ENCODE measurements at places on chromosomes 5 and 9.

DNA sequence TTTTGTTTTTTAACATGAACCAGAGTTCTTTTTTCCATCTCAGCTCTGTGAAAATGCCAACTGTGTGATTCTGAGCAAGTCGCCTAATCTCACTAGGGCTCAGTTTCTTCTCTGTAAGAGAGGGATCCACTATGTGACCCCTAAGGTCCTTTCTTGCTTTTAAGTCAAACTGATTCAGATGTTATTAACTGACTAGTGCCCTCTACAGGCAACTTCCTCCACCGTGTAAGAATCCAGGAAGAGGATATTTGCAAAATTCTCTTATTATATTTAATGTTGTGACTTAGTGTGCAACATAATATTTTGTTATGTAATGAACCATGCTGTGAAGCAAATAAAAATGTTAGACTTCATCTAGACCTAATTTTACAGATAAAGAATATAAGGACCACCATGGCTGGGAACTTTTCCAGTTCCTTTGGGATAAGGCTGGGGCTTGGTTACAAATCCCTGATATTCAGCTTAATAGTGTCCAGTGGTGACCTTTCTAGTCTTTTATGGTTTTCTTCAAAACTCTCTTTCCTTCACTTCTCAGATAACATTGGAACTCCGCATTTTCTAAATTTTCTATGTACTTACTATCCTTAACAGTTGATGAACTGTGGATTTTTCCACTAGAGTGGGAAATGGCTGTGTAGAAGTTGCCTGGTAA is 244.7 kb downstream of the PIK3R1 start:
- DNase-seq, result peak; percentile 38

GRCh38 chr9:121801579-121801978 is 150.1 kb downstream of the DAB2IP start:
- no peak for DNase-seq

GRCh38 chr5:74109344-74109743 is 483.3 kb downstream of the ARHGEF28 start:
- DNase-seq, result no peak

DNA sequence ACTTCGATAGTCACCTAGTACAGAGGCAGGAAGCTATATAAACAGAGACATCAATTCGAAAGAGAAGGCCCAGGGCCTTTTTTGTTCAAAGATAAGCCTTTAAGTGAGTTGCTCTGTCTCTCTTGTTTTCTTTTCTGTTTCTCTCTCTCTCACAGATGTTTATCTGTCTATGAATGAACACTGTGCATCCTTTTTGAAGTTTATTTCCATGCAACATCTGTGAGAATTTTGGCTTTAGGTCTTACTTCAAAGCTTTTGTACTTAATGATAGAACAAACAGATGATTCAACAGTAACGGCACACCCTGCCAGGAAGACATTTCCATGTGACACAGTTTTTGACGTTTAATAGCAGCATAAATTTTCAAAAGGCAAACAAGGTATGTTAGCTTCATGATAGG is 1413.1 kb upstream of the CDH6 start:
- no peak for DNase-seq

GRCh38 chr9:135617538-135617900 is 21.8 kb downstream of the GLT6D1 start:
- DNase-seq, result no peak

DNA sequence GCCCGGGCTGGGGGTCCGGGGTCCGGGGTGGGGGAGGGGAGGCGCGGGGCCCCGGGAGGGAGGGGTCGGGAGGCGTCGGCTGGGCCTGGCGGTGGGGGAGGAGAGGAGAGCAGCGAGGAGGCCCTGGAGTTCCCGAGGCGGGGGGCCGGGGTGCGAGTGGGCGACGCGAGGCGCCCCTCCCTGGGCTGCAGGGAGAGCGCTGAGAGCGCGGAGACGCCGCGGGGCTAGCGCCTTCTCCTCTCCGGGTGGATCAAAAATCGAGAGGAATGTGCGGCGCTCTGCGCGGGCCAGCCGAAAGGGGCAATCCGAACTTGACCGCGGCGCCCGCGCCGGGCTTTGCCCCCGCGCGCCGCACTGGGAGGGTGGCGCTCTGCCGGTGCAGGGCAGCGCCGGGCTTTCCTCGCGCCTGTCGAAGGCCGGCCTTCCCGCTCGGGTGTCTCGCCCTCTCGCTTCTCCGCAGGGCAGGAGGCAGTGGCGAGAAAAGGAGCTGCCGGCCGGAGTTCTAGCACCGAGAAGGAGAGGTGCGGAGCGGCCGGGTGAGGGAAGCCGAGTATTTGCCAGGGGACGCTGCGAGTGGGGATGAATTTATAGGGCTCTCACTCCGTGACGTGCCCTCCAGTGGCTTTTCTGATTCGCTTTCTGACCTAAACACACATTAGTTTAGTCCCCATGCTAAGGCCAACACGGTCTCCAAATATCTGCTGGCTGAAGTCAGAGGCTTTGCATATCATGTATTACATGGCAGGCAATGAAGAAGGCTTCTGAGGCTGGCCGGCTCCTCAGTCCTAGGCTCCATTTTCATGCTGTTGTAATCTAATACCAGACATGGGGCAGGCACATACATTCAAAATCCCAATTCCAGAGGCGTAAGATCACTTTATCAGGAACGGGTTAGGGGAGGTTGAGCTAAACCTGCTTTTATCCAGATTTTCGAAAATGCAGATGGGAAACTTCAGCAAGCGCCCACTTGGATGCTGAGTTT is 503 bp upstream of the GDNF start:
- peak; percentile 91 for DNase-seq

GRCh38 chr9:72817413-72817812 is 135.4 kb downstream of the ALDH1A1 start:
- no peak for DNase-seq

- no peak for DNase-seq
Observed at GRCh38 chr9:93080406-93080805, 15.6 kb upstream of the CARD19 start.

DNA sequence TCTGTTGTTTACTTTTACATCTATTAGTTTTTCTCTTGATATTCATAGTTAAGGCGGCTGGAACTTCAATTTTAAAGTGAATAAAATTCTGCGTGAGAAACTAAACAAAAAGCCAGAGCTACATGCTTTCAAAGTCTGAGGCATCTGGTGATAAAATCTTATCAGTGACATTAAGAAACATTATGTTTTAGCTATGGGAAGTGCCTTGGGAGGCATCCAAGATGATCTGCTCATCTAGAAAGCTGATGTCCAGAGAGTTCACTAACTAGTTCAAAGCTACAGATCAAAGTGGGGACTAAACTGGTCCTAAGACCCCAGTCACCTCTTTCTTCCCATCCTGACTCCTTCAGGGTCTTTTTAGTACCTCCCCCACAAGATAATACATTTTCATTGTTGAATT is 37.2 kb downstream of the MRPS27 start:
- no peak for DNase-seq

DNA sequence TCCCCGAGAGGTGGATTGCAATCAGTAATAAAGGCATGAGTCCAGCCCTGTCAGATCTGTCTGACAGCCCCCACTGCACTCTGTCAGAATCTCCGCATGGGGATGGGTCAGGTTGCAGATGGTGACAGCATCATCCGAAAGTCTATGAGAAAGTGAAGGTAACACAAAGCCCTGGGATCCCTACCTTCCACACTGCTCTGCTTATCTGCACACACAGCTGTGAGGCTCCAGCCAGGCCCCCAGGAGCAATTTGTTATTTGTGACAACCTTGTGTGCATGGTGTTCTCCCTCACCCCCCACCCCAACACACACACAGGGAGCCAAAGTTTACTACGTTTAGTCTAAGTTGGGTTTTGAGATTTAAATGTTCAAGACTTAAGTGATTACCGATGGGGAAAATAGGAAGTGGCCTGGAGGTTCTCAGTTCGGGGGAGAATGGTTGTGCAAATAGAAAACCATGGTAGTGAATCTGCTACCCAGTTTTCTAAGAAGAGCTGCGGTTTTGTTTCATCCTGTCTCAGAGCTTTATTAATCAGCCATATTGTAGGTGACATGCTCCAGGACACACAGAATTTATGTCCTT is 92.7 kb downstream of the SV2C start:
- DNase-seq, result no peak

- no peak for DNase-seq
Observed at GRCh38 chr5:73198833-73199592, 26.0 kb downstream of the TMEM174 start.

- DNase-seq, result no peak
Observed at GRCh38 chr5:135494196-135494595, 41.6 kb downstream of the NEUROG1 start.

- DNase-seq, result no peak
Observed at GRCh38 chr9:86525182-86525581, 171.0 kb upstream of the TUT7 start.

- no peak for DNase-seq
Observed at GRCh38 chr5:34857161-34857560, 18.2 kb downstream of the TTC23L start.

DNA sequence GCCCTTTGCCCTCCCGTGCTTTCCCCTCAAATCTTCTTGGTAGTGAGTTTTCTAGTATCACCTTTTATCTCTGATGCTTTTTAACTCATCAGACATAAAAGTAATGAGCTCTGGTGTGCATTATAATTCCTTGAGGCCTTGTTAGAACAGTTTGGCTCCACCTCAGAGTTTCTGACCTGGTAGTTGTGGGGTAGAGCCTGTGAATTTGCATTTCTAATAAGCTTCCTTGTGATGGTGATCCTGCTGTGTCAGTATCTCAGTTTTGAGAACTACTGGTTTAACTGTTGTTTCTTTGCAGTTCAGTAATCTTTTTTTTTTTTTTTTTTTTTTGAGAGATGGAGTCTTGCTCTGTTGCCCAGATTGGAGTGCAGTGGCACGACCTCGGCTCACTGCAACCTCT is 31.1 kb downstream of the UBE2D2 start:
- DNase-seq, result no peak

DNA sequence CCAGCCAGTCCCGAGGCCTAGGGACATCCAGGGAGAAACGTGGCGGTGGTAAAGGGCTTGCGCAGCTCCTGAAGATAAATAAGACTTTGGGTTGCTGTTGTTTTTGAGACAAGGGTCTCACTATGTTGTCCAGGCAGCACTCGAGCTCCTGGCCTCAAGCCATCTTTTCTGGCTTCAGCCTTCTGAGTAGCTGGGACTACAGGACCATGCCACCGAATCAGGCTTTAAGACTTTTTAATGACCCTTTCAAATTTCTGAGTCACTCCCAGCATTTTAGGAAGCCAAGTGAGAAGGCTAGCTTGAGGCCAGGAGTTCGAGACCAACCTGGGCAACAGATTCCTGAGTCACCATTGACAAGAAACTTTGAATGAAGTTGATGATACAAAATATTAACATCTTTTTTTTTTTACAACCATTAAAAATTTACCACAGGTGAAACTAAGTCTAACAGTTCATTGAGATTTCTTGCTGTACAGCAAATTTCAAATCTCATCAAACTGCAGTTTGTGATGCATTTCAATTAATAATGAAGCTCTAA is 817 bp upstream of the GNE start:
- no peak for DNase-seq

GRCh38 chr5:37704406-37704805 is 135.4 kb downstream of the GDNF start:
- no peak for DNase-seq

DNA sequence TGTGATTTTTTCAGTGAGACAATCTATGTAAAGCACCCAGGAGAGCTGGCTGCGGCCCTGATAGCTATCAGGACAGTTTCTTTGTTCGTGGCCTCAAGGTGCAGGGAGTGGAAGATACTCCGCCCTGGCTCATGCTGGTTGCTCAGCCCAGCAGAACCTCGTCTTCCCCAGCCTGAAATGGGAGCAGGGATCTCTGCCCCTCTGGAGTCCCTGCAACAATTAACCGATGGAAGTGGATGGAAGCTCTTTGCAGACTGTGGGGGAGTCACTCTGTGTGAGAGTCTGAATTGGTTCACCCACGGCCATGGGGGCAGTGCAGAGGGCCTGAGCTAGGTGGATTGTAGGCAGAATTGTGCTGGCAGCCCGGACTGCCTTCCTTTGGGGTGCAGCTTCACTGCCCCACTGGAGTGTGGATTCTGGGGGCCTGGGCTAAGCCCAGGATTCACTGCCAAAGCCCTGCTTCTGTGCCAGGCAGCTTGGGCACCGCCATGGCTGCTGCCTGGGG is 2.8 kb downstream of the AIF1L start:
- no peak for DNase-seq

DNA sequence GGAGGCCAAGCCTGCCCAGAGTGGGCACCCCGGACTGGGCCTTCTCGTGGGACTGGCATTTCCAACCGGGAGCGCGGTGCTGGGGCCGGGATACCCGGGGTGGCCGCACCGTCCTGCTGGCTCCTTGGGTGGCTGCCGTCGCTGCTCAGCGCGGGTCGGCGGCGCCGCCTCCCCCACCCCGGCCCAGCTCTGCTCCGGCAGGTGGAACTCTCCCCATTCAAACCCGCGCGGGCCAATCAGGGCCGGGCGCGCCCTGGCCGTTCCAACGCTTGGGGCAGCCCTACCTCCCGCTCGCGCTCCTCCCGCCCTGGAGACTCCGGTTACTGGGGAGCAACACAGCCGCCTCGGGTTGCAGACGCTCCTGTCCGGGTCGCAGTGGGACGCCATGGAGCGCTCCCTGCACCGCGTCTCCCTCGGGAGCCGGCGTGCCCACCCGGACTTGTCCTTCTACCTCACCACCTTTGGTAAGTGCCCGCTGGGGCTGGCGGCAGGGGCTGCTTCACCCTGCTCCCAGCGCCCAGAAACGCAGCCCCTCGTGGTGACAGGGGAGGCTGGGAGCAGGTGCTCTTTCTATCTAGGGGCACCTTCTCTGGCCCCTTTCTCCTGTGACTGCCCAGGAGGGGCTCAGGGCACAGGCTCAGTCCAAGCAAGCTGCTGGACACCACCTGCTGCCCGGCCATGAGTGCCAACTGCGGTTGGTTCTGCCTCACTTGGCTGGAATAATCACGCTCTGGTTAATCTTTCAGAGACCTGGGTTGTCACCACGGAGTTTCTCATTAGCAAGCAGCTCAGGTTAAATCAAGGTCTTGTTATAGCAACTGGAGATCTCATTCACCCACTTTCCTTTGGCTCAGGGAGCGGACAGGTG is at the start of gene RGS3:
RGS3 (plus strand) TSS at position 310 of the 868 bp plus-strand sequence; CDS start at position 386, 76 bp downstream.
- no peak for DNase-seq
